ENCODE measurements at places on chromosomes 1 and 21.
A peak's percentile ranks its signal among the peaks of the same experiment; 100 is the strongest.

DNA sequence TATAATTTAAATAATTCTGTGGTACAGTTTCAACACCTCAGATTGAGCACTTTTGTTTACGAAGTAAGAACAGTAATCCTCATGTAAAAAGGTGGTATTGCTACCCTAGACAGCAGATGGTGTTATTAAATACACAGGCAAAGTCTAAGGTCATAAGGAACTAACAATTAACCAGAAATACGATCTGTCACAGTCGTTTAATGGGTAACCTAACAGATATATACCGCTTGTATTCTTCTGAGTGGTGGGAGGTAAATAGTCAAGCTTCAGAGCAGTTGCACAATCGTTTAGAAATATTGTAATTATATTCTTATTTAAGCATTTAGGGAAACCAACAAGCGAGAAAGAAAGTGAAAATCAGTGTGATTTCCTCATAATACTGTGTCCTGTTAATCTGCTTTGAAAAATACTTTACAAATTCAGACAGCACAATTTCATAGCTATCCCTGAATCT, 9.8 kb upstream of the IRF2BP2 start:
- DNase-seq, result no peak

DNA sequence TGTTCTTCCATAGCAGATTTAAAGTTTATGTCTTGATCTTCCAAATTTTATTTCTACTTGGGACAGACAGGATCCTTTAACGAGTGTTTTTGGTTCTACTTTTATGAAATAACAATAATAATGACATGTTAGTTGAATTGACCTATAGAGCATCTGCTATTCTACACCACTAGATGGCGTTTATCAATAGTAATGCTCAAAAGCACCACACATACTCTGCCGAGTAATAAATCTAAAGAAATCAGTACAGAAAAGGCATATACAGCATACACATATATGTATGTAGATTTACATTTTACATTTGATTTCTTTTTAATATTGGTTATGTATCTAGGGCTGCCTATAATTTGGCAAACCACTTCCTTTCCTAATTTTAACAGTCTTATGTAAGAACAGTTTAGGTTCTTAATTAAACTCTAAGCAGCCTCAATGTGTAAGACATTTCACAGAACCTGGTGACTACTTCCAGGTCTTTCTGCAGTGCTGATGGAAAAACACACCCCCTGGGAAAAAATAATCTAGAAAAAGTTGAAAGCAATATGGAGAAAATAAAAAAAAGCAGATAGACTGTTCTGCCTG, 5.9 kb upstream of the SIPA1L2 start:
- peak; percentile 57 for DNase-seq

- no peak for DNase-seq
These were observed 2.1 kb downstream of the MROH7 start for GRCh38 chr1:54643736-54644135.

DNA sequence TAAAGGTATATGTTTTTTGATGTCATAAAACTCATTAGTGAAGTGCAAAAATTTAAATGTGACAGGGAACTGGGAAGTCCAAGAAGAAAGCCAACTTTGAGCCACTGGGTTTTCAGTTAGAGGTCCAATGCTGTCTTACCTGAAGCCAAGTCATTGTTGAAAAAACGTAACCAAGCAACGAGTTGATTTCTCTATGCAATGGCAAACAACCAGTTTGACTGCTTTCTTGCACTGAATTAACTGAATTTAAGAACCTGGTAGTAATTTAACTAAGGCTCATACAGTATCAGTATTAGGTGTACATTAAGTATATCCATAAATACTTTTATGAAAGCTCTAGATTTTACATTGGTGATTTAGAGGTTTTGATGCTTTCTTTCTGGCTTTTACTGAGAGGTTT, 20.2 kb upstream of the S1PR1 start:
- no peak for DNase-seq

- no peak for DNase-seq
These were observed 6.5 kb upstream of the ARL8A start for GRCh38 chr1:202151045-202151444.

DNA sequence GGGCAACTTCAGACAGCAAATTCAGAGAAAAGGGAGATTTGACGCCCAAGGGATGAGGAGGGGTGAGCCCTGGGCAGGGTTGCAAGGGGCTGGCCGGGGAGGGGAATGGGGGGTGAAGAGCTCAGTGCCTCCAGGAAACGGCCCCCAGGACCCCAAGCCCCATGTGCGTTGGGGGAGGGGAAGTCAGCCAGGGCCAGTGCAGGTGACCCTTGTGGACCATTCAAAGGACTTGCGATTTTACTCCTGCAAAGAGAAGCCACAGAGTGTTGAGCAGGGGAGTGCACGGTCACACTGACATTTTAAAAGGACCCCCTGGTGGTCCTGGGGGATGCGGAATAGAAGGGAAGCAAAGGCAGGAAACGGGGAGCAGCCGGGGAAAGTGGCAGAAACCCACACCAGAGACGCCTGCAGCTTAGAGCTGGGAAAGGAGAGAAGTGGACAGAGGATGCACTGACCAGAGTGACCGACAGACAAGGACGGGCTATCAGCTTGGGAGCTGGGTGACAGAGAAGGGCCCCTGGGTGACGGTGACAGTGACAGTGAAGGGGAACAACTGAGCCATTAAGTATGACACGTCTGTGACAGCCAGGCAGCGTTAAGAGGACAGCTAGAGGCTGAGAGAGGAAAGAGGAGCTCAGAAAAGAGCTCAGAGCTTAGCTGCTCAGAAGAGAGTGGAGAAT, 54.0 kb upstream of the TMEM51 start:
- DNase-seq, result no peak

DNA sequence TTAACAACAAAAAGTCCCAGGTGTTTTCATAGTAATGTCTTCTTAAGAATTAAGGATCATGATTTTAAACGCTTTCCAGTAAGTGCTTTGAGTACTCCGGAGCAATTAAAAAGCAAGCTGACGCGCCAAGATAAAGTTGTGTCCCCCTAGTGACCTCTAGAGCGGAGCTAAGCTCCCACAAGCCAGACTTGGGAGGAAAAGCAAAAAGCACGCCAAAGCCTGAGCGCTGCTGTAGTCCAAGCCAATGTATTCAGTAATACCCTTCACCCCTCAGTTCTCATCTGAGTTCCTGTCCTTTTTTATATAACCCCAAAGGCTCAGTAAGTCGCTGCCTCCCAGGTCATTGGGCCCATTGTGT, 3.5 kb upstream of the SLC44A5 start:
- no peak for DNase-seq

DNA sequence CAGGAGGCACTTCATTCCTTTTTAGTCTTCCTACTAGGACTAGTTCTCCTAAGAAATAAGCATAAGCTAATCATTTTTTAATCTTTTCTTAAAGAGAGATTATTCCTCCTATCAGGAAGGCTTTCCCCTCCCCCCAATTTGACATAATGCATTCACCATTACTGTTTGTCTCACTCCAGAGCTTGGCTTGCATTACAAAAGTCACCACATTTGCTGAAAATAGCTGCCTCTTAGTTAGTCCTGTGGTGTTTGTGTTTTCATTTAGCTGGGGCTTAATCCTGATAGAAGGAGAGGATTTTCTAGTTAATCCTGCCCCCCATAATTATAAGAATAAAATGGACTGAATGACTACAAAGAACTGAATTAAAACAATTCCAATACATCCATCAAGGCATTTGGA, 307.1 kb upstream of the RRP15 start:
- DNase-seq, result no peak

GRCh38 chr1:58783090-58783992, 506 bp downstream of the JUN start:
- peak; percentile 61 for DNase-seq

DNA sequence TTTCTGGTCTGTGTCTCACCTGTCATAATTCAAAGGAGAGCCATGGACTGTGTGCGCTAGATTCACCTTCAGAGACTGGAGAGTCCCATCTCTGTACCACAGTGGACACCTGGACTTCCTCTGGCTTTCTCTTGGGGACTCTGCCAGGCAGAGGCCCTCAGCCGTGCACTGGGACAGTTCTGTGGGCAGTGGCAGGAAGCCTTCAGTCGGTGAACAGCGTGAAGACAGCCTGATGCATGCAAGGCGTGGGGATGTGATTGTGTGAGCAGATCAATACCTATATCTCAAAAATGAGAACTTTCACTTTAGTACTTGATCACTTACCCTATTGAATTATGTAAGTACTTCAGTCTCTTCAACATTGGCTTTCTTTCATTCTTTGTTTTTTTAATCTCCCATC, 245.3 kb downstream of the DISC1 start:
- DNase-seq, result no peak

GRCh38 chr1:24900985-24901781, 28.9 kb downstream of the RUNX3 start:
- DNase-seq, result no peak

- no peak for DNase-seq
These were observed 155.2 kb downstream of the DISP1 start for GRCh38 chr1:222970040-222970439.

GRCh38 chr1:61865646-61866220, 123.5 kb downstream of the PATJ start:
- DNase-seq, result no peak

- DNase-seq, result peak; percentile 59
These were observed at the start of gene JAM2 for GRCh38 chr21:25638660-25639550. Gene JAM2, plus strand, starts transcription at chr21:25639258. Its CDS starts 564 bp downstream, at chr21:25639822.

DNA sequence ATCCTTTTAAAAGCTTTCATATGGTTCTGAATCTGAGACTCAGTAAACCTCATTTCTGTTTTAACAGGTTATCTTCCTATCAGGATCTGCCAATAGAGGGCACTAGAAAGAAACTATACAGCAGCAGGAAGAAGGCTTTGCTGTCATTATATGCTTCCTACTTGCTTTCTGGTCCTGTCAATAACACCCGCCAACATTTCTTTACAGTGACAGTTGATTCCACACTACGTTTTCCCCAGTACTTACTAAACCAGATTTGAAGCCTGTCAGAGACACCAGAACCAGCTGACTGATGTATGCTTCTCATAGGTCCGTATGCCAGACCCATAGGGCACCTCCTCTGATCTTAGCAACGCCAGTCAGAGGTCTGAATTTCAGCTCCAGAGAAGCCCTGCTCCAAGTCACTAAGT, 341.0 kb upstream of the NEGR1 start:
- peak; percentile 46 for DNase-seq

DNA sequence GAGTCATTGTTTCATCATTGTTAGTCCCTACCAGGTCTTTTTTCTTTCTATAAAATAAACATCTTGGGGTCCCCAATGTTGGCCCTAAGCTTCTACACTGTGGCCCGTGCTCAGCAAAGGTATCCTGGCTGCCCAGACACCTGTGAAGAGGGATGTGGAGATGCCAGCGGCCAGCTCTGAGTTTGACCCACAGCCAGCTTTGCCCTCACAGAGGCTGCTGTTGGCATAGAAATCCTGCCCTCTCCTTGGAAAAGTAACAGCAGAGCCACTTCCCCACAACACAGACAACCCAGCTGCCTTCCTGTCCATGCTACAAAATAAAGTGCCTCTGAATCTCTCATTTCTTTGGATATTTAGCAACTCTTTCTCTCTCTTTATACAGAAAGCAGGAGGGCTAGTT, 6.0 kb downstream of the TRIM62 start:
- no peak for DNase-seq

- DNase-seq, result no peak
These were observed 515.1 kb upstream of the PLXNA2 start for GRCh38 chr1:208759255-208759654.

- DNase-seq, result no peak
These were observed 21.0 kb downstream of the S100A11 start for GRCh38 chr1:152015766-152016165.
